Transverse colon (tissue), 4 donors: ENCODE measurements at places on chromosomes 16 and 17. TPM values are rescaled to one million over a fixed set of nuclear protein-coding genes. Genes with fewer than 3 reads are reported as not detected.

GRCh38 chr17:4785311-4786105 is 656 bp downstream of the VMO1 start:
- H3K4me3 ChIP-seq = no peak overlapping the region
- peaks cover 39% of the 10 kb centered on the region for H3K4me1 ChIP-seq
- H3K27ac ChIP-seq = no peak overlapping the region
- peaks cover 49% of the 10 kb centered on the region for H3K27me3 ChIP-seq

DNA sequence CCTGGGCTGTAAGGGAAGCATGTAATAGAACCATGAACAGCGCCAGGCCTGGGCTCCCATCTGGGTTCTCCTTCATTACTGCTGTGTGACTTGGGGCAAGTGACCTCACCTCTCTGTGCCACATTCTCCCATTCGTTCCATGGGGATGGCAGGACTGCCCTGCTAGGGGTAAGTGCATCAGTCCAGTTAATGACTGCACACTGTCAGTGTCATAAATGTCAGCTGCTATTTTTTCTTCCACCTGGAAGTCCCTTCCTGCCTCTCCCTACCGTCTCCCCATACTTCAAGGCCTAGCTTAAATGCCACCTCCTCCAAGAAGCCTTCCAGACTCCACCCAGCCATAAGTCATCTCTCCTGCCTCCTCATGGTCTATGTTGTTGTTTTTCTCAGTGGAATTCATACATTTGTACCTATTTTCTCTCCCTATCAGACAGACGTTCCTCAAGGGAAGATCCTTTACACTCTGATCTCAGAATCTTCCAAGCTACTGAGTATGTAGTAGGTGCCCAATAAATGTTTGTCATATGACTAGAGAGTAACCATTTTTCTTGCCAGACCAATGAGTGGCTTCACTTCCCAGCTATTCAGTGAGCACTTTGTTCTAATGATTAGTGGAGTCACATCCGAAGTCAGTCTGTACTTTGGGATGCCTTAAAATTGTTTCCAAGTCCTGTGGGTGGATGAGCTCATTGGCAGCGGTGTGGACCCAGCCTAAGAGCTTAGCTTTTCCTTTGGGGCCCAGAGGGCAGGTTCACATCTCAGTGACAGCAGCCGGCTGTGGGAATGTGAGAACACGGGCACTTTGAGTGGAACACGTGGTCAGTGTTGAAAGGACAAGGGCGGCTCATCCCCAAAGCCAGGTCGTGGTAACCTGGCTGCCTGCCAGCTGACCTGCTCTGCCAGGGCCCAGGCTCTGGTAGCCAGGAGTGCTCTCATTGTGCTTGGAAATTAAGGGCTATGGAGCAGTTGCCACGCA is 147.5 kb upstream of the GSE1 start:
- no peak overlapping the region for H3K4me3 ChIP-seq
- H3K4me1 ChIP-seq = peaks cover 20% of the 10 kb centered on the region
- no peaks in the 10 kb centered on the region for H3K36me3 ChIP-seq
- H3K27ac ChIP-seq = no peak overlapping the region

The SLC38A7 gene
- 6.7 TPM for total RNA-seq

The PRKCB gene
- total RNA-seq = 28.3 TPM

The SP6 gene
- 4.9 TPM for total RNA-seq

DNA sequence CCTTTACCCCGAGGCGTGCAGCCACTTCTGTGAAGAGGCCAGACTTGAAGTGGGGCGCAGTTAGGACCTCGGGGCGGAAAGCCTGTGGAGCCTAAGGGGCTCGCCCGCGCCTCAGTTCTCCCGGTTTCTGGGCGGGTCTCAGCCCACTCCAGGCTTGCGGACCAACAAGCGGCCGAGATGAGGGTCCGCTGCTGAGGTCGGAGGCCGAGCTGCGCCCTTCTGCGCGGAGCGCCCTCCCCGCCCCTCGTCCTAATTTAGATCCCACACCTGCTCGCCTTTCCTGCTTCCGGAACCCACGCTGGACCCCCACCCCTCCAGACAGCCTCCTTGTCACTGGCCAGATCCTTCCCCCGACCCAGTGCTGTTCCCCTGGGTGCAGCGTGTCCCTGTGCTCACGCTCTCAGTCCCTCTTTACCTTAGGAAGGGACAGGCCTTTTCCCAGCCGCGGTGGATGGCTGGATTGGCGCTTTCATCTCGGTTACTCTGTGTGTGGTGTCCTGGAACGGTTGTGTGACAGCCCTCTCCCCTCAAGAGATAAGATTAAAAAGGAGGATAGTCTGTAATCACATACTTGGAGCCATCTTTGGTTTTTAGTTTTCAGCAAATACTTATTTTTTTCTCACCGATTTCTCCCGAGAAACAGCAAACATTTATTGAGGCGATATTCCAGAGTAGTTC is 933 bp upstream of the ATXN7L3 start:
- DNase-seq = peak; percentile 44
- peaks cover 19% of the 10 kb centered on the region for H3K4me1 ChIP-seq
- peak overlapping the region; percentile 79 for H3K4me3 ChIP-seq
- H3K27ac ChIP-seq = peak overlapping the region; percentile 97
- no peaks in the 10 kb centered on the region for H3K27me3 ChIP-seq

DNA sequence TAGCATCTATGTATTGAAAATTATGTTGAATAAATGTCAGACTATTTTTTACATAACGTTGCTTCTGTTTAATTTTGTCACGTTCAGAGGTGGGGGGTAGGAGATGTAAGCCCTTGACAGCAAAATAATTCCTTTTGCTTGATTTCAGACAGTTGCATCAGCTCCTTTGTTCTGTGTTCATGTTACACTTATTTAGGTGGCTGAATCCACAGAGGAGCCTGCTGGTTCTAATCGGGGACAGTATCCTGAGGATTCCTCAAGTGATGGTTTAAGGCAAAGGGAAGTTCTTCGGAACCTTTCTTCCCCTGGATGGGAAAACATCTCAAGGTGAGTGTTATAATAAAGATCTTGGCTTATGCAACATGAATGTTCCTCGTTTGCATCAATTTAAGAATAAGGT is 4.5 kb downstream of the HERPUD1 start:
- H3K27me3 ChIP-seq = no peaks in the 10 kb centered on the region
- DNase-seq = no peak
- no peaks in the 10 kb centered on the region for H3K36me3 ChIP-seq
- peaks cover 54% of the 10 kb centered on the region for H3K4me1 ChIP-seq
- no peak overlapping the region for H3K27ac ChIP-seq

GRCh38 chr16:22671301-22672076 is 142.5 kb upstream of the HS3ST2 start:
- no peaks in the 10 kb centered on the region for H3K27me3 ChIP-seq
- H3K4me3 ChIP-seq = no peak overlapping the region
- H3K27ac ChIP-seq = no peak overlapping the region
- DNase-seq = no peak
- H3K4me1 ChIP-seq = no peaks in the 10 kb centered on the region

- H3K4me3 ChIP-seq = no peak overlapping the region
- H3K4me1 ChIP-seq = no peaks in the 10 kb centered on the region
- no peak overlapping the region for H3K27ac ChIP-seq
- no peak for DNase-seq
Measured at GRCh38 chr16:66146798-66147197, 219.7 kb upstream of the CDH5 start.

The MARVELD3 gene
- total RNA-seq = 140 TPM

The TRPV2 gene
- total RNA-seq = 2.4 TPM

- peak overlapping the region; percentile 40 for H3K27ac ChIP-seq
- no peaks in the 10 kb centered on the region for H3K27me3 ChIP-seq
- H3K36me3 ChIP-seq = no peaks in the 10 kb centered on the region
- peak; percentile 35 for DNase-seq
Measured at GRCh38 chr17:2899906-2900305, 103.7 kb downstream of the RAP1GAP2 start.

DNA sequence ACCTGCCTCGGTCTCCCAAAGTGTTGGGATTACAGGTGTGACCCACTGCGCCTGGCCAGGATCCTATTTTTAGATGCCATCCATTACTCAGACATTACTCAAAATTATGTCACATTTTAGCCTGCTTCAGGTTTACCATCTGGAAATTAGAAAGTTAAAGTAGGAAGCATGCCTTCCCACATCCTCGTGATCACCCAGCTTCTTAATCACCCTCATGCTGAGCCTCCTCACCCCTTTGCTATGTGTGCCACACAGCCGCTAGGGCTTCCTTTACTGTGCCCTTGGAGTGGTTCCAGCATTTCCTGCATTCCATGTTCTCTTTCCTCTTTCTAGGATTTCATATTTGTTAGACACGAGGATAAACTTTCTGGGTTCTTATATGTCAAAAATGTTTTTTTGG is 9.3 kb downstream of the ADORA2B start:
- DNase-seq = no peak
- H3K4me1 ChIP-seq = peaks cover 17% of the 10 kb centered on the region
- H3K36me3 ChIP-seq = no peaks in the 10 kb centered on the region
- H3K4me3 ChIP-seq = no peak overlapping the region

The LRRC46 gene
- 0.80 TPM for total RNA-seq

- peaks cover 17% of the 10 kb centered on the region for H3K4me1 ChIP-seq
- peaks cover 62% of the 10 kb centered on the region for H3K27me3 ChIP-seq
- no peak overlapping the region for H3K27ac ChIP-seq
- no peak overlapping the region for H3K4me3 ChIP-seq
Measured at GRCh38 chr17:30238387-30239088, 3.0 kb upstream of the SLC6A4 start.

DNA sequence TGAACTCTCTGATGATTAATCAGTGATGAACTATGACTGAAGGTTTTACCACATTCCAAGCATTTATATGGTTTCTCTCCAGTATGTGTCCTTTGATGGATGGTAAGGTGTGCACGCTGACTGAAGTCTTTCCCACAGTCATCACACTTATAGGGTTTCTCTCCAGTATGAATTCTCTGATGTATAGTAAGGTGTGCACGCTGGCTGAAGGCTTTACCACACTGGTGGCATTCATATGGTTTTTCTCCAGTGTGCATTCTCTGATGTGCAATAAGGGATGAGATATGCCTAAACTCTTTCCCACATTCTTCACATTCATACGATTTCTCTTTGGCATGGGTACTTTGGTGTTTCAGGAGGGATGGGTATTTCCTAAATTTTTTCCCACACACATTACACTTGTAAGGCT is 16.4 kb downstream of the ZNF287 start:
- DNase-seq = no peak
- H3K4me3 ChIP-seq = no peak overlapping the region
- no peaks in the 10 kb centered on the region for H3K36me3 ChIP-seq
- H3K27ac ChIP-seq = no peak overlapping the region
- H3K27me3 ChIP-seq = no peaks in the 10 kb centered on the region
- no peaks in the 10 kb centered on the region for H3K4me1 ChIP-seq

The MEFV gene
- 0.68 TPM for total RNA-seq

GRCh38 chr16:55401046-55401445 is 77.0 kb downstream of the IRX6 start:
- no peak overlapping the region for H3K4me3 ChIP-seq
- H3K27ac ChIP-seq = no peak overlapping the region
- H3K36me3 ChIP-seq = no peaks in the 10 kb centered on the region
- no peaks in the 10 kb centered on the region for H3K27me3 ChIP-seq
- no peaks in the 10 kb centered on the region for H3K4me1 ChIP-seq

DNA sequence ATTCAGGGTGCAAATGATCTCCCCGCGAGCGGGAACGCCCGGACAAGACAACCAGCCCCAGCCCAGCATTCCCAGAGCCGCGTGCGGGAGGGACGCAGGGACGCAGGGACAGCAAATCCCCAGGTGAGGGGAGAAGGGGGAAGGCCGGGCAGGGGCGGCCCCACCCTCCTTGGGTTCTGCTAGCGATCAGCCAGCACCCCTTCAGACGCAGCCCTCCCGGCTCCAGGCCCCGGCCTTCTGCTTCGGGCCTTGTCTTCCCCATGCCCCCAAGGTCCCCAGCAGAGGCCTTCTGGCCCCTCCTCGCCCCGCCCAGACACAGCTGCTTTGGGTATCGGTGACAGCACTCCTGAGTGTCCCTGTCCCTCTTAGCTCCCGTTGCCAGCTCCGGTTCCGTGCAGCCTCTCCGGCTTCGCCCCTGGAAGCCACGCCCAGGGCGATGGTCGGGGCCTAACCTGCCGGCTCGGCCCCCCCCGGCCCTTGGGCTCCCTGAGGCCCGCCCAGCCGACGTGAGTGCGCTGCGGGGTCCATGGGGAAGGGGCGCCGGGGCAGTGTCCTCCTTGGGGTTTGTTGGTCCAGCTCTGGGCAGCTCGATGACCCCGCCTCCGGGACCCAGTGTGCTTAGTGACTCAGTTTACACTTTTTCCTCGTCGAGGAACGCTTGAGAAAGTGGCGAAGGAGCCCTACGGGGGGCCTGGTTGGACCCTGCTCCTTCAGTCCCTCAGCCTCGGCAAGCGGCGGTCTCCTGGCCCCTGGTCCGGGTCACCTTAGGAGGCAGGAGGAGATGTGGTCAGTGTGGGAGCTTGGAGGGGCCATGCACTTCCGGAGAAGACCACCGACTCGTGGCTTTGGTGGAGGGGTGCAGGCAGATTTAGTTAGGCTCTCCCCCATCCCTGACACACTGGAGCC is 50.5 kb upstream of the AMZ2 start:
- peak; percentile 36 for DNase-seq
- H3K27me3 ChIP-seq = peaks cover 92% of the 10 kb centered on the region
- H3K27ac ChIP-seq = no peak overlapping the region
- H3K4me3 ChIP-seq = peak overlapping the region; percentile 23

GRCh38 chr16:57533431-57534336 is 2.7 kb downstream of the CCDC102A start:
- peaks cover 53% of the 10 kb centered on the region for H3K4me1 ChIP-seq
- peaks cover 9% of the 10 kb centered on the region for H3K27me3 ChIP-seq
- H3K27ac ChIP-seq = peak overlapping the region; percentile 36

- H3K4me1 ChIP-seq = no peaks in the 10 kb centered on the region
- DNase-seq = no peak
- no peak overlapping the region for H3K4me3 ChIP-seq
- H3K27ac ChIP-seq = no peak overlapping the region
Measured at GRCh38 chr17:8856869-8857575, 10.5 kb downstream of the PIK3R6 start.

The UMOD gene
- not detected for total RNA-seq

GRCh38 chr17:42132941-42133340 is 10.3 kb downstream of the HSPB9 start:
- H3K27ac ChIP-seq = peak overlapping the region; percentile 87

The KAT7 gene
- total RNA-seq = 35.6 TPM

- DNase-seq = no peak
- no peak overlapping the region for H3K4me3 ChIP-seq
- H3K4me1 ChIP-seq = peaks cover 9% of the 10 kb centered on the region
- no peaks in the 10 kb centered on the region for H3K27me3 ChIP-seq
Measured at GRCh38 chr17:56890906-56891674, 22.8 kb downstream of the TRIM25 start.

The CD300E gene
- not detected for total RNA-seq

The TMEM204 gene
- total RNA-seq = 10.8 TPM

DNA sequence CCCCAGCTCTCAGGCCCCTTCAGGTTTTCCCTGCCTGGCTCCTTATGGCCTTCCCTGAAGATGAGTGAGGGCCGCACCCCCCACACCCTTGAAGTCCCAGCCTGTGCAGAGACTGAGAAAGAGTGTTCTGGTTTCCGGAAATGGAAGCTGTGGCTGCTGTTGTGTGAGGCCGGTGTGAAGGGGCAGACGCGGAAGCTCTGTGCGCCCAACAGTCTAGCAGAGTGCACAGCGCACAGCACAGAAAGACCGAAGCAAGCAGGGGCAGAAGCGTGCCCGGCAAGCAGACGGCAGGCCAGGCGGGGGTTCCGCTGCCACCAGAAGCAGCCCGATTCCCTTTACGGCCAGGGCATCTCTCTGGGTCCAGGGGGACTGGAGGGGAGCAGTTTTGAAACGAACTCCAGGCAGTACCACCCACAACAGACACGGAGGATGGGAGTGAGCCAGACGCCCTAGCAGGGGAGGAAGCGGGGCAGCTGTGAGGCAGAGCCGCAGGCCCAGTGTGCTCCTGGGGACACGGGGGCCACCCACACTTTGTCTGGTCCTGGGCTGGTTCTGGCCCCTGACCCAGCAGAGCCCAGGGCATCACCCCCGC is 16.7 kb downstream of the TPSG1 start:
- H3K4me1 ChIP-seq = no peaks in the 10 kb centered on the region
- H3K27me3 ChIP-seq = no peaks in the 10 kb centered on the region
- no peaks in the 10 kb centered on the region for H3K36me3 ChIP-seq
- H3K4me3 ChIP-seq = no peak overlapping the region
